ENCODE measurements at places on chromosomes 13 and 19.

- peak; percentile 76 for DNase-seq
These were observed 1.3 kb downstream of the CSNK1G2 start for GRCh38 chr19:1942078-1942933.

DNA sequence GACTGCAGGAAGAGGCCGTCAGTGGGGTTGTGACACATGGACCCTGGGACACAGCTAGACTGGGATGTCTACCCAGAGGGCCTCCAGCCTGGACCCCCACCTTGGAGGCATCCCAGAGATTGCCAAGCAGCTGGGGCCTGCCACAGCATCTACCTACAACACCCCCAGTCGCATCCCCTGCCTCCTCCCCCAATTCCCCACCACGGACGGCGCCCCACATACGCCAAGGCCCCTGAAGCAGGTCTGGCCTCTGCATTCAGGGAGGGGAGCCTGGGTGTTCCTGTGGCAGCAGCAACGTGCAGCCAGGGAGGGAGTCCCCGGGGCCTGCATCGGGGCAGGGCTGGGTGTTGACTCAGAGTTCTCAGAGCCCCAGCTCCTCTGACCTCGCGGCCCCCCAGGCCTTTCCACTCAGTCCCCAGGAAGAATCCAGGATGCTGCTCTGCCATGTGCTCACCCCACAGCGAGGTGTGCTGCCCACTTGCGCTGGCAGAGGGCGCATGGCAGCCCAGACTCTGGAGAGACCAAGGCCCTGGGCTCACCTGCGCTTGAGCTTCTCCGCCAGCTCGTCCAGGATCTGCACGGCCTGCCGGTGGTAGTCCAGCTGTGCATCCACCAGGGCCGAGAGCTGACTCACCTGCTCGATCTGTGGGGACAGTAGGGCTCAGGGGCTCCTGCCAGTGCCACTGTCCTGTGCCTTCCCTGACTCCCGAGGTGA, 19.6 kb downstream of the MPND start:
- no peak for DNase-seq

DNA sequence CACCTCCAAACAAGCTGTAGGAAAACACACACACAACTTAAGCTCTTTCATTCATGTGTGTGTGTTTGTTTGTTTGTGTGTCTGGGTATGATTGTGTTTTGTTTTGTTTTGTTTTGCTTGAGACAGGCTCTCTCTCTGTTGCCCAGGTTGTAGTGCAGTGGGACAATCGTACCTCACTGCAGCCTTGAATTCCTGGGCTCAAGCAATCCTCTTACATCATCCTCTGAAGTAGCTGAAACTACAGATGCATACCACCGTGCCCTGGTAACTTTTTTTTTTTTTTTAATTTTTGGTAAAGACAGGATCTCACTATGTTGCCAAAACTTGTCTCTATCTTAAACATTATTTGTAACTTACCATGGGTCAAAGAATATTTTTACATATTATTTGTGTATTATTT, 431.7 kb downstream of the SLITRK1 start:
- no peak for DNase-seq

GRCh38 chr13:110346661-110347067, 39.6 kb downstream of the COL4A2 start:
- no peak for DNase-seq

GRCh38 chr19:51026554-51026831, at the start of gene KLK11:
TSS of gene KLK11 (minus strand) at chr19:51026616. CDS start at chr19:51025631, 985 bp downstream.
- no peak for DNase-seq

GRCh38 chr13:114328034-114328433, 13.7 kb downstream of the CHAMP1 start:
- DNase-seq, result no peak

- no peak for DNase-seq
These were observed 5.7 kb downstream of the SLC8A2 start for GRCh38 chr19:47465957-47466356.

- peak; percentile 22 for DNase-seq
These were observed 926 bp upstream of the HNRNPUL1 start for GRCh38 chr19:41263042-41263849.

DNA sequence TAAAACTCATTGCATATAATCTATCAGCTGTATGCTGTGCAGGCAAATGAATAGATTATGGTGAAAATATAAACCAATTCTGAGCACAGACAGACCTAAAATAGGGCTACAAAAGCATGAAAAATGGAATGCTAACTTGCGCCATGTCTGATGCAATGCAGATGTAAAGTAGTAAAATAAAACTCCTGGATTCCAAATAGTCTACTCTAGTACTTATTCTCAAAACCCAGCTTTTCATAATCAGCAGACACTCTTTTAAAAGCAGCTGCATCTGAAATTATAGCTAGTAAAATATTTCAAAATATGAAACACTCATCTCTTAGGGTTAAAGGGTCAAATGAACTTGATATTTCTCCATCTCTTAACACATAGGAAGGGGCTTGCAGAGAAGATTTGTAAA, 4.7 kb upstream of the POMP start:
- no peak for DNase-seq

DNA sequence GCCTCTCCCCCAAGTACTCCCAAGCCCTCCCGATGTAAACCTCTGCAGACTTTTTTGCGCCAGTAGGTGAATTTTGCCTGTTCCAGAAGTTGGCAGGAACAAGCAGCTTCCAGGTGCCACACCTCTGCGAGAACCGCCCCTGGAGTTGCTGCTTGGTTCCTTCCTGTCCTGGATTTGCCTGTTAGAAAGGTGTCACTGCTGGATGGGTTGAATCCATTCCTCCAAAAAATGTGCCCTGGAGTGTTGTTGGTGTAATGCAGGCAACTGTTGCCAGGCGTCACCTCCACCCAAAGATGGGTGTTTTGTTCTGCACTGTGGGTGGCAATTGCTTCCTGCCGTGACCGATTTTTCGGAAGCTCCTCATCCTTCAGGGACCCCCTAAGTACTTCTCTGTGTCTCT, 5.7 kb downstream of the PGPEP1 start:
- no peak for DNase-seq

DNA sequence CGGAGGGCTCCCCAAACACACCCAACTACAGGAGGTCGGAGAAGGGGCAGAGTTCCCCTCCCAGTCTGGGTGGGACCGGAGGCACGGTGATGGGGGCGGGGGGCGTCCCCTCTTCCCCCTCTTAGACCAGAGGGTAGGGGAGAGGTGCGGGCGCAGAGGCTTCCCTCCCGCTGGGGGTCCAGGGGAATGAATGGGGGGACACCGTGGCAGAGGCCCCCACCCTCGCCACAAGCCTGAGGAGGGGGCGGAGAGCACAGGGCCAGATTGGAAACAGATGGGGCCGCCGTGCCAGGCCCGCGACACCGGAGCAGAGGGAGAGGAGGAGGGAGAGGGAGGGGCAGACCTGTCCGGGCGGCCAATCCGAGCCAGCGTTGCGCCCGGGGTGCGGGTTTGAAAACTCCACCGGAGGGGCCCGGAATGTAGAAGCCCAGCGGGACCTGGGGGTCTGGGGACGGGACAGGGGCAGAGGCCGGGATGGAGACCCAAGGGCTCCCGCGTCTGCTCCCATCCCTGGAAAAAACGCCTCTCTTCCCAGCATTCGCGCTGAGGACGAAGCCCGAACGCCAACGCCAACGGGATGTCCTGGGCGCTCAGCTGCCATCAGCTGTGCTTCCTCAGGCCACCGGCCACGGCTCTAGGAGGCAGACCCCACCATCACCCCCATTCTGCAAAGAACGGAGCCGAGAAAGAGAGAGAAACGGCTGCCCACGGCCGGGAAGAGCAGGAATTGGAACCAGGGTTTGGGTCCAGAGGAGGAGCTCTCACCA, 46.8 kb downstream of the PTPRS start:
- peak; percentile 39 for DNase-seq

DNA sequence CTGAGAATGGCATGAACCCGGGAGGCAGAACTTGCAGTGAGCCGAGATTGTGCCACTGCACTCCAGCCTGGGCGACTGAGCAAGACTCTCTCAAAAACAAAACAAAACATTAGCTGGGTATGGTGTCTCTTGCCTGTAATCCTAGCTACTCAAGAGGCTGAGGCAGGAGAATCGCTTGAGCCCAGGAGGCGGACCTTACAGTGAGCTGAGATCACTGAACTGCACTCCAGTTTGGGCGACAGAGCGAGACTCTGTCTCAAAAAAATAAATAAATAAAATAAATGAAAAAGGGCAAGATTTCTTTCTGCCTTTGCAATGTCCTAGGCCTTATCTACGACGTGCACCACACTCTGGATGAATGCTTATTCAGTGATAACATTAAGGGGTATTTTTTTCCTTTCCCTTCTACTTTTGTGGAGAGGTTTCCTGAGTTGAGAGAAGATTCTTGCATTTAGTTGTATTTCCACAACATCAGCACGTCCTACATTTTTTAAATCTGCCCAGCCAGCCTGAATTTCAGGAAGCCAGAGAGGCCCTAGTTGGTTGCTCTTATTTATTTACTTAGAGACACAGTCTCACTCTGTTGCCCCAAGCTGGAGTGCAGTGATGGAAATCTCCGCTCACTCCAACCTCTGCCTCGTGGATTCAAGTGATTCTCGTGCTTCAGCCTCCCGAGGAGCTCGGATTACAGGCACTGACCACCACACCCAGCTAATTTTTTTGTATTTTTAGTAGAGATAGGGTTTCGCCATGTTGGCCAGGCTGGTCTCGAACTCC, 26.1 kb upstream of the OR1M1 start:
- DNase-seq, result no peak

DNA sequence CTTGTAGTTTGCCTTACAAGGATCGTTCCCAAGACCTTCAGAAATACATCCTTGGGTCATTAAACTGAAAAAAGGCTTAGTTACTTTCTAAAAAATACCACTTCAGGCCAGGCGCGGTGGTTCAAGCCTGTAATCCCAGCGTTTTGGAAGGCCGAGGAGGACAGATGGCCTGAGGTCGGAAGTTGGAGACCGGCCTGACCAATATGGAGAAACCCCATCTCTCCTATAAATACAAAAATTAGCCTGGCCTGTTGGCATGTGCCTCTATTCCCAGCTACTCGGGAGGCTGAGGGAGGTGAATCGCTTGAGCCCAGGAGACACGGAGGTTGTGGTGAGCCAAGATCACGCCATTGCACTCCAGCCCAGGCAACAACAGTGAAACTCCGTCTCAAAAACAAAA, 2.2 kb upstream of the ZNF28 start:
- no peak for DNase-seq

- DNase-seq, result no peak
These were observed 213.1 kb downstream of the NHLRC3 start for GRCh38 chr13:39251340-39251739.

DNA sequence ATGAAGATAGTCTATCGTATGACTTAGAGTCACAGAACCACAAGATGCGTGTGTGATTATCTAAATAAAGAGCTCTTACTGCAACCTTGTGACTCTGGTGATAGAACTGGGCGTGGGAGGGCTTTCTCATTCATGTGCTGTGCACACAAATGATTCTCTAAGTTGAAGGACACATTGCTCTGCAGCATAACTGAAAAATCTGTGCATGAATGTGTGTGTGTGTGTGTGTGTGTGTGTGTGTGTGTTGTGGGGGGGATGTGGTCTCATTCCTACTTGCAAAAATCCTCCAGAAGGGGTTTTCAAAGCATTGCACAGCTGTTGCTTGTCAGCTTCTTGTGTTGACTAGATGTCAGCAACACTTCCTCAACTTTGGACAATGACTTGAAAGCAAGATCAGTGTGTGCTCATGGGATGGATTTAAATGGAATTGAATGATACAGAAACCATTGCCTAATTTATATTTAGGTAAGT, 22.4 kb downstream of the LRCH1 start:
- no peak for DNase-seq

- DNase-seq, result peak; percentile 73
These were observed 861.1 kb upstream of the KLHL1 start for GRCh38 chr13:70969321-70969720.

GRCh38 chr19:31378404-31378803, 29.2 kb upstream of the TSHZ3 start:
- DNase-seq, result no peak

- no peak for DNase-seq
These were observed 89.7 kb upstream of the MCF2L start for GRCh38 chr13:112879283-112879833.

- DNase-seq, result no peak
These were observed 54.5 kb downstream of the TSSK6 start for GRCh38 chr19:19460761-19461265.

DNA sequence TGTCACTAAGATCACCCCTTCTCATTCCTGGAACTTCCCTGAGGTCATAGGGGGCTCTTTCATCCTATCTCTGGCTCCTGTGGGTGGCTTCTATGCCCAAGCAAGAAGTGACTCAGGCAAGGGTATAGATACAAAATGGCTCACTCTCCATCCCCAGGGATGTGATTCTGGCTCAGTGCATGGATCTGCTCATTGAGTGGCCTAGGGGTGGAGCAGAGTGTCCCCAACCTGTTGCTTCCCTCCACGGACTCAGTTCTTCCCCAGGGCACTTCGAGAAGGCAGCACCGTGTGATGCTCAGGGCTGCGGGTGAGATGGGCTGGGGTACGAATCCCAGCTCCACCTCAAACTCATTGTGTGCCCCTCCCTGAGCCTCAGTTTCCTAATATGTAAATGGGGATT, 136.4 kb downstream of the PTPRS start:
- no peak for DNase-seq

All from HAP-1 (cell line).